ENCODE measurements at places on chromosomes 3 and 15.

GRCh38 chr3:130728037-130728436 lies 18.6 kb downstream of the PIK3R4 start:
- DNase-seq: no peak

DNA sequence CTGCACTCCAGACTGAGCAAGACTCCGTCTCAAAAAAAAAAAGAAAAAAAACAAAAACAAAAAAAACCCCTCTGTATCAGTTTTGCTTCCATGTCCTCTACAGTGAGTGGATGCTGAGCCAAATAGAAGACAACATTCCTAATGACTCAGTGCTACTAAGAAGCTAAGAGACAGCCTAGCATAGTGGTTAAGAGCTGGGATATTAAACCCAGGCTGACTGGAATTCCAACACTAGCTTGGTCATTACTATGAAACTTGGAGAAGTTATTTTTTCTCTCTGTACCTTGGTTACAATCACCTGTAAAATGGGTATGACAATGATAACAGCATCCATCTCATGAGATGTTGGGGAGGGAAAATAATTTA lies 60.9 kb upstream of the PYGO1 start:
- DNase-seq: peak; percentile 32

GRCh38 chr3:129310111-129311011 lies 31.7 kb downstream of the HMCES start:
- DNase-seq: no peak

DNA sequence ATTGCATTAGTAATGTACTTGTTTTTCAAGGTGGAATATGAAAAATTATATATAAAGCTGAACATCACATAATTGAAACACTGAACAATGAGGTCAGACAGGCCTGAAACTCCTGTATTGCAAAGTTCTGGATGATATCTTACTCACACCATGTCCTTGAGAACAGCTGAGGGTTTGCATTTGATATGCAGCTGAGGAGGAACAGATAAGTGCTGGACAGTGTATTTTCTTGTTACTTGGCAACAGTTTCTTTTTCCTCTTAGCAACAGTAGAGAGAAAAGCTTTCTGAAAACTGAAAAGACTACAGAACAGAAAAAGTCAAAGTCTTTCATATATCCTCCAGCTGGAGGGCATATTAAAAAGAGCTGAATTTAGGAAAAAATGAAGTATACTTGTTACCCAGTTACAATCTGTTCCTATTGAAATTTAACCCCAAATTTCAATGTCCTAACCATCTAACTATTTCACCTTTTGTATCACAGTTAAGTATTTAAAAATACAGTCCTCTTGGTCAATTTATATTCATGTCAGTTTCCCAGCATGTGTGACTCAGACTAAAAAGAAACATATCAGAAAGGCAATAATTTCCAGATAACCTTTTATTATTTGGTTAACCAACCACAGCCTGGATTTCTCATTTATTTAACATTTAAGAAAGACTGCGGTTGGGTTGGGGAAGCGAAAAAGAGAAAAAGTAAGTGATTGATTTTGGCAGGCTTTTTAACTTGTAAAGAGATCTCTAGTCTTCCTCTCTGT lies 733.0 kb upstream of the DPPA4 start:
- DNase-seq: no peak

DNA sequence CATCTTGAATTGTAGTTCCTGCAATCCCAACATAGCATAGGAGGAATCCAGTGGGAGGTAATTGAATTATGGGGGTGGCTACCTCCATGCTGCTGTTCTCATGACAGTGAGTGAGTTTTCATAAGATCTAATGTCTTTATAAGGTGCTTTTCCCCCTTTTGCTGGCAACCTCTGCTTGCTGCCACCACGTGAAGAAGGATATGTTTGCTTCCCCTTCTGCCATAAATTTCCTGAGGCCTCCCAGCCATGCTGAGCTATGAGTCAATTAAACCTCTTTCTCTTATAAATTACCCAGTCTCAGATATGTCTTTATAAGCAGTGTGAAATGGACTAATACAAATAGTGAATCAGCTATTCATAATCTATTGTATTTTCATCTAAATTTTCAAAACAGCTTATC lies 537.3 kb downstream of the EPHA3 start:
- DNase-seq: no peak
